ENCODE measurements at places on chromosomes 1 and 21. TPM values are rescaled to one million over a fixed set of nuclear protein-coding genes. Genes with fewer than 3 reads are reported as not detected.

The ORC1 gene
- 0.17 TPM for total RNA-seq

The FCER1G gene
- 23.3 TPM for total RNA-seq

The GBP7 gene
- total RNA-seq: 0.11 TPM

The DPT gene
- 77.0 TPM for total RNA-seq

DNA sequence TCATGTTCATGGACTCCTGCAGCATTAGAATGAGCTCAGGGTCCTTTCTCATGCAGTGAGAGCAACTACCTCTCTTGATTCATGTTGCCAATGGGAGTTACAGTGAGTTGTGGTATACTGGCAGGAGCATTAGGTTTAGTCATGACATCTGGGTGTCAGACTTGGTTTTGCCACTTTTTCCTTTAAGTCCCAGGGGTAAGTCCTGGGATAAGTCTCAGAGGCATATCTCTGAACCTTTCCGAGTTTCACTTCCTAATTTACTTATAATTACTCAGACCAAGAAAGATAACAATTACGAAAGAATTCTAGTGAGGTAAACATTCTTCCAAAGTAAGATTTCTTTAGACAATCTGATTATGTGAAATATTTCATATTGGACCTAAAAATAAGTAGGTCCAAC lies 606.0 kb downstream of the SMYD3 start:
- DNase-seq: no peak

DNA sequence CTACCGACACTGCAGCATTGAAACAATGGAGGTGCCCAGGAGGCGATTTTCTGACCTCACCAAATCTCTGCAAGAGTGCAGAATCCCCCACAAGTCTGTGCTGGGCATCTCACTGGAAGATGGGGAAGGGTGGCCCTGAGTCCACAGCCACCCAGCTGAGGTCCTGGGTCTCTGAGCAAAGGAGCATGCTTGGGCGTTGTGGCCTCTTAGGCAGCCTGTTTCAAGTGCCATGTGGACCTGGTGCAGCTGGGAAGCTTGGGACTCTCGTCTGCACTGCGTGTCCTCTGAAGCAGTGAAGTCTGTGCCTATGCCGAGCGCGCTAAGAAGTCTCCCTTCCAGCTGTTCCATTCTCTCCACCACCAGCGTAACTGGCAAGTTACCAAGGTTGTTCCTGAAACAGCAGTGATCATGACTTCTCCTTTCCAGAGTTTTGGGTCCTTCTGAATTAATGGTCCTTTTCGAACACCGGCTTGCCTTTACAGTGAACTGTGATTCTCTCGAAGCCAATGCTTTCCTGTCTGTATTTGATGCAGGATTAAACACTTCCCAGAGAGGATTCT lies 5.0 kb upstream of the PLA2G2C start:
- DNase-seq: no peak

DNA sequence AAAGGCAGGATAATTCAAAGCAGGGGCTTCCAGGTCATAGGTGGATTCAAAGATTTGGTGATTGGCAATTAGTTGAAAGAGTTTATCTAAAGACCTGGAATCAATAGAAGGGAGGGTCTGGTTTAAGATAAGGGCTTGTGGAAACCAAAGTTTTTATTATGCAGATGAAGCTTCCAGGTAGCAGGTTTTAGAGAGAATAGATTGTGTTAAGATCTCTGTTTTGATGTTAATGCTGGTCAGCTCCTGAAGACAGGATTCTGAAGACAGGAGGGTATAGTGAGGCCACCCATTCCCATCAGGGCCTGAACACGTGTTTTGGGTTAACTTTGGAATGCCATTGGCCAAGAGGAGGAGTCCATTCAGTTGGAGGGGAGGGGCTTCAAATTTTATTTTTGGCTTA lies 6.1 kb upstream of the PTBP2 start:
- no peak for DNase-seq

DNA sequence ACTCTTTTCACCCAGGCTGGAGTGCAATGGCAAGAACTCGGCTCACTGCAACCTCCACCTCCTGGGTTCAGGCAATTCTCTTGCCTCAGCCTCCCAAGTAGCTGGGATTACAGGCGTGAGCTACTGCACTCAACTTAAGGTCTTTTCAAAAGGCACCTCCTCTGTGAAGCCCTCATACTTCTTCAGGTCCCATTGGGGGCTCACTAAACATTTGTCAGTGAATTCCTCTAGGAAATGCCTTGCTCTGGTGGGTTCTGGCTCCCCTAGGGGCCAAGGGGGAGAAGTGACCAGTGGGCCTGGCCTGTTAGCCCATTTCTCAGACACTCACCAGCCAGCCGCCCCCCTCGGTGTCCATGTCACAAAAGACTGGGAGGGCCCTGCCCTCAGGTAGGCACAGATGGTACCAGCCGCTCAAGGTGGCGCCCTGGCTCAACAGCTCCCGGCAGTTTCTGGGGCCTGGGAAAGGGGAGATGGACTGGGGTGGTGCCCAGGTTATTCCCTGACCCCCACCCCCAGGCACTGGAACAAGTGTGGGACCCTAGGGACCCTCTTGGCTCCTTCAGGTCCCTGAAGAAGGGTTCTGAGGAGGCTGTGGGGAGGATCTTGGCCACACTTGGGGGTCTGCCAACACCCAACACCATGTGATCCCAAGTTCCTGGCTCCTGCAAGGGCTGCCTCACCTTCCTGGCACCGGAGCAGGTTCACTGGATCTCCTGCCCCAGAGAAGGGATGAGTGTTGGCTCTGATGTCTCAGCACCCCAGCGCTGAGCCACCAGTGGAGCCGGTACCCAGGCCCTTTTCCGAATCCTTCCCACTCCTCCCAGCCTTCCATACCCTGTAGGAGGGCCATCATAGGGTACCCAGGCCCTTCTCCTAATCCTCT lies 1.6 kb downstream of the FCN3 start:
- peak; percentile 58 for DNase-seq

- no peak for DNase-seq
These were observed 359.6 kb upstream of the PTBP2 start for GRCh38 chr1:96361961-96362360.

- no peak for DNase-seq
These were observed 93.9 kb upstream of the ADGRL4 start for GRCh38 chr1:79100385-79100784.

DNA sequence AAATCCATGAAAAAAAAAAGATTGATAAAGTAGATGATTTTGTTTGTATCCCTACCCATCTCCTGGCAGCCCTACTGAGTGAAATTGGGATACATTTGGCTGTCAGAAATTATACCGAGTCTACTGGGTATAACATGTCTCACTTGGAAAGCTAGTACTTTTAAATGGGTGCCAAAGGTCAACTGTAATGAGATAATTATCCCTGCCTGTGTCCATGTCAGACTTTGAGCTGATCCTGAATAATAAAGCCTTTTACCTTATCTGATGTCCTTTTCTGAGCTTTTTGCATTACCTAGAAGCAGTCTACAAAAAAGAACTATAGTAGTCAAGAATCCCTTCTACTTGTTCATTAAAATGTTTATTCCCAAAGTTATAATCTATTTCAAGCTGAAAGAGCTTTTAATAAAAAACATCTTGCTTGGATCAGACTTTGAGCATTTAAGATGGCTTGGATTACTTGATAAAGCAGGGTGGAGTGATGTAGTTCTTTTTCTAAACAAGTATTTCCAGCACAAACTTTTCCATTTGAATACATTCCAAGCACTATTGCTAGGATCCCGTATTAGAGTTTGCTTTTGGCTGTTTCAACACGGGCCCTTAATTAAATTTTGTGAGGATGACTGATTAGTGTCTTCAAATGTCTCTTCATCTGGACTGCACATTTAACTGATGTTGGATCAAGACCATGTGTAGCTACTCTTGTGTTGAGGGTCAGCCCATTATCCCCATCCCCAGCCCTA lies 69.2 kb downstream of the DTL start:
- DNase-seq: no peak

DNA sequence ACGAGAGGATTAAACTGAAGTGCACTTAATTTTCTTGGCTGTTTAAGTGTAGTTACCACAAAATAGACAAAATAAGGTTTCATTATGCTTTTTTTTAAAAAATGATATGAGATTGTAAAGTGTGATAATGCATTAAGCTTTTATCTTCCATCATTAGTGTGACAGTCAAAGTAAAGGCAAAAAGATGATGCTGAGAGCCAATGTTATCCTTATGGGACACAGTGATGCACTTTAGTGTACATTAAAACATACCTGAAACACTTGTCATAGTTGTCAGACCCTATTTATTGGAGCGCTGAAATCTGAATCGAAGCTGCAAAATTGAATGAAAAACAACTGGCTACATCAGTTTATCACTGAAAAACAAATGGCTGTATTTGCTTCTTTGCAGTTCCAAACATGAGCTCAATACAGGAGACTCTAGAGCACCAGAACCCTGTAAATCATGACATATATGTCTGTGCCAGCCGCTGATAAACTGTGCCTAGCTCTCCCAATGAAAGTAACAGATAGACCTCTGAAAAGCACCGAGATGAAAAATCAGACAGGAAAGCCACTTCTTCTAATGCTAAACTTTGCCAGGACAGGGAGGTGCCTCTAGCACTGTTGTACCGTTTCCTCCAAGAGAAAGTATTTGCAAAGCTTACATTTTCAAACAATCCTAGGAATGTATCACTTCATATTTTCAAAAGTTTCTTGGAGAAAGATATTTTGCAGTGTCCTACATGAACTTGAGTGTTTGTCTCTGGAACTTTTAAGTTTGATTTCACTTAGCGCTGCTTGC lies 120.7 kb upstream of the TMPRSS15 start:
- no peak for DNase-seq

GRCh38 chr1:19325958-19326747 lies 14.0 kb downstream of the SLC66A1 start:
- DNase-seq: no peak

DNA sequence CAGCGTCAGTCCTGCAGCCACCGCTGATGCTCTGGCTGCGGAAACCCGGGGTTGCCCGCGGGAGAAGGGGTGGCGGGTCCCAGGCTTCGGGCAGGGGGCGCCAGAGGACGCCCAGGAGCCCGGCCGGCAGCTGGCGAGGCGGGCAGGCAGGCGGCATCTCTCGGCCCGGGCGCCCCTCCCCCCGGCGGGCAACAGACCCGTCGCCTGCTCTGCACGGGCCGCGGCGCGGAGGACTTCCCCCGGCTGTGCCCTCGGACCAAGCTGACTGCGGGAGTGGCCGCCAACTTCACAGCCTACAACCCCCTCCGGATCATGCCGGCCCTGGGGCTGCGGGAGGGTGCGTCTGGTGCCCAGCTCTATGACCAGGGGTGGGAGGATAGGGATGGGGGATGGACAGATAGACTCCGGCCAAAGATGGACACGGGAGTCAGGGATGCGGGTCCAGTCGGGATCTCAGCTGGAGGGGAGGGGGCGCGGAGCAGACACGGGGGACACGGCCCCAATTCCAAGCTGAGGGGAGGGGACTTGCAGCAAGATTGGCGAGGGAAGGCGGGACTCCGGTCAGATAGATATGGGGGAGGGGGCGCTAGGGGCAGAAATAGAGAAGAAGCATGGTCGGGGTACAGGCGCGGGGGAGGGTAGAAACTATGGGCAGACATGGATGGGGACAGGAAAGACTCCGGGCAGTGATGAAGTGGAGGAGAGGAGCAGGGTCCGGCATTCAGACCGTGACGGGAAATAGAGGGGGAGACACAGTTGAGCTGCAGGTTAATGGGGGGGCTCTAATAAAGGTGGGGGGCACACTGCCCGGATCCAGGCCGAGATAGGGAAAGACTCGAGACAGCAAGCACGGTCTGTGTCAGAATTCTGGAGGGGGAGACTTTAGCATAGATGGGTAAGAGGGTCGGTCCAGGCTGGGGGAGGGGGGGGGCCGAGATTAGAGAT lies 1.1 kb downstream of the ADGRB2 start:
- peak; percentile 64 for DNase-seq

The CELA2A gene
- total RNA-seq: not detected

The BRDT gene
- total RNA-seq: not detected

DNA sequence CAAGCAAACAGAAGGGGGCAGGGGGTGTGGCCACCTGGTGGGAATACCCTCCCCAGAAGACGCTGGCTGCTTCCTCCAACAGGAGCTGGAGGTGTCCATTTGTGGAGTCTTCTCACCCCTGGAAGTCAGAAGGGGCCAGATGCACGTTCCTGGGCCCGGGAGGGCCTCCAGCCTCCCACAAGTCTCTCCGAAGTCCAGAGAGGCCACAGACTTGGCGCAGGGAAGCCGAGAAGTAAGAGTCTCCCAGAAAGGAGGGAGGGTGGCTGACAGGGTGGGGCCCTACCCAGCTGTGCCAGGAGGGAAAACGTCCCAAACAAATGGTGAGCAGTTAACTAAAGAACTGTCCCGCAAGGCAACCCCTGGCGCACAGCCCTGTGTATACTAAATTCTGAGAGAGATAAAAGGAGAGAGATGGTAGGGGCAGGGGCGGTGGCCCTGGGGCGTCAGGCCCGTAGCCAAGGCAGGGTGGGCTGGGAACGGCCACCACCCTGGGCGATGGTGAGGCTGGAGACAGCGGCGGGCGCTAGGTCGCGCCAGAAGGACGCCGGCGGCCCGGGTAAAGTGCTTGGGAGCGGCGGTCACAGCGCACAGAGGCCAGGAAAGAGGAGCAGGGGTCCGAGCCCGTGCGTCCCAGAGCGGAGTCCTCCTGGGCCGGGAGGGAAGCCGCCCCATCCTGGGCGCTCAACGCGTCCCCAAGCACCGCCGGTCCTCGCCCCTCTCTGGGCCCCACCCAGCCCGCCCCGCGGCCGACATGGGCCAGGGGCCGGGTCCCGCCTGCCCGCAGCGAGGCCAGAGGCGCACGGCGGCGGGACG lies 1.2 kb downstream of the CHD5 start:
- no peak for DNase-seq

The OR2G6 gene
- not detected for total RNA-seq
